Stimulated activated CD8-positive, alpha-beta memory T cell treated with anti-CD3 and anti-CD28 coated beads, Interleukin-4, amount 100 ng/mL, for 4 hours (primary cell): ENCODE measurements at places on chromosomes 3 and 15.

- DNase-seq = no peak
Observed at GRCh38 chr15:88440021-88440420, 27.2 kb downstream of the MRPL46 start.

GRCh38 chr3:49001155-49001554, 6.0 kb upstream of the WDR6 start:
- DNase-seq = no peak

DNA sequence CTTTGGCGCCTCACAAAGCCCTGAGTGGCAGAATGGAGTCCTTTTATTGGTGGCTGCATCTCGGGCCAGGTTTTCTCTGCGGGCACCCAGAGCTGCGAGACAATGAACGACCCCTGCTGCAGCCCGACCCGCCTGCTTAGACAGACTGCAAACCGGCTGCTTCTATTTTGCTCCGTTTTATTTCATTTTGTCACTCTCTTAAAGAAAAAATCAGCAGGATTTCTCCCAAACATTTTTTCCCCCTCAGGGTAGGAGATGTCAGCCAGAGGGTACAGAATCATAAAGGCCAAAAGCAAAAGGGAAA, 64.8 kb downstream of the OXNAD1 start:
- no peak for DNase-seq

GRCh38 chr3:175267121-175267531, 408.0 kb downstream of the NAALADL2 start:
- DNase-seq = no peak

DNA sequence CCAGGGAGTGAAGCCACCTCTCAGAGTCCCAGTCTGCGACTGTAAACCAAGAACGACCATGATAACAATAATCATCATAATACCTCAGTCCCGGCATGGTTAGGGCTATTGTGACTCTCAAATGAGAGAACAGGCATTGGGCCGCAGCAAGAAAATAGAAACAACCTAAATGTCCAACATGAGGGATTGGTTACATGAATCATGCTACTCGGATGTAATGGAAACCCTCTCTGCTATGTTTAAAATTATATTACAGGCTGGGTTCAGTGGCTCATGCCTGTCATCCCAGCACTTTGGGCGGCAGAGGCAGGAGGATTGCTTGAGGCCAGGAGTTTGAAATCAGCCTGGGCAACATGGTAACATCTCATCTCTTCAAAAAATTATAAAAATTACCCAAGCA, 2.8 kb downstream of the CPN2 start:
- DNase-seq = no peak

DNA sequence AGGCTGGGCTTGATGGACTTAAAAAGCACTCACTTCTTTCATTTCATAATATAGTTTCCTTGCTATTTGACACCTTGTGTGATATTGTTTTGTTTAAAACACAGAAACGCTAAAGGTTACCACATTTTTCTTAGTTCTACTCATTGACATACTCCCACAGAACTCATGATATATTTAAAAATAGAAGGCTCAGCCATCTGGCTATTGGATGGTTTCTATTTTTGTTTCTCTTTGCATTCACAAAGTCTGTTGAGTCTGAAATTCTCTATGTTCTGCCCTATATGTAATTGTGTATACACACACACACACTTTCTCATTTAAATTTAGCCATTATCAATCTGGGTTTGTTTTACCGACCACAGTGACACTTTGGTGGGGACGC, 128.2 kb downstream of the SOX2 start:
- DNase-seq = no peak

- no peak for DNase-seq
Observed at GRCh38 chr15:93852761-93853160, 378.6 kb upstream of the MCTP2 start.

DNA sequence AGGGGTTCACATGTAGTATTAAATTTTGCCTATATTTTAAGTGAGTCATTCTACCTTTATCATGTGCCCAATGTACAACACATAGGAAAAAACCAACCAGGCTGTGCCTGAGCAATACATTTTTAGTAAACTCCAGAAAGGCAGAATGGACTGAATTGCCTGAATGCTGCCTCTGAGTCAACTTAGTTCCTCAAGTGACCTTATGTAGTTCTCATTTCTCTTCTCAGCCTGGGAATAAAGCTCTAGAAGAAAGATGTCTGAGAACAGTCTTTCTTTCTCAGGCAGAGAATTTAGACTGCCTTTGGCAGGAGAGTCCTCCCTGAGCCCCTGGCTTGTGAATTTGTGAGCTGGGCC, 13.0 kb downstream of the ST3GAL6 start:
- no peak for DNase-seq

- no peak for DNase-seq
Observed at GRCh38 chr15:83164771-83165404, 42.7 kb downstream of the HDGFL3 start.

GRCh38 chr15:49887659-49888322, 231.2 kb downstream of the ATP8B4 start:
- no peak for DNase-seq
